ENCODE measurements at places on chromosomes 4 and X. TPM values are rescaled to one million over a fixed set of nuclear protein-coding genes. Genes with fewer than 3 reads are reported as not detected.

DNA sequence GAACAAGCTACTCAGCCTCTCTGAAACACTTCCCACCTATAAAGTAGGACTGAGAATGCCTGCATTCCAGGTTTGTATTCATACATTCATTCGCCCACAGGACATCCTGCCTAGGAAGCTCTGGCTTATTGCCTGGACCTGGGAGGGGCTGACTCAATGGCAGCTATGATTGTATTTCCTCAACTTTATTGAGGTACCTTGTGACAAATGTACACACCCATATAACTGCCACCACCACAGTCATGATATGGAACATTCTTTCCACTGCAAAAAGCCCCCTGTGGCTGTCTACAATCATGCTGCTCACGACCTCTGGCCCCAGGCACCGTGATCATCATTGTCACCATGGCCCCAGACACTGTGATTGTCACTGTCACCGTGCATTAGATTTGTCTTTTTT, 68.3 kb downstream of the ABLIM2 start:
- peak; percentile 76 for DNase-seq

DNA sequence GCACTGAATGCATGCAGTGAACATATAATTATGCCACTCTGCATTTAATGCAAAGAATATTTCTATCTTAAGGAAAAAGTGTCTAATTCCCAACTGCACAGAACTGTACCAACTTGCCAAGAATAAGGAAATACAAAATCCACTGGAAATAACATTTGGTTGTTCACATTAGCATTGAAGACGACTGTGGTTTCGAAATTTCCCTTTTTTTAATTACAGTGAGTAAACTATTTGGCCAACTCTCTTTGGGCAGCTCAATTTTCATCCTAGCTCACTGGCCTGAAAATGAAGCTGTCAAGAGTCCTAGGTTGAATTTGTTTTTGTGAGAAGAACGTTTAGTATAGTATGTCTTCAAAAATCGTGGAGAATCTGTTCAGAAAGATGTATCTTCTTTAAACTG, 81.6 kb upstream of the MID1 start:
- no peak for DNase-seq

DNA sequence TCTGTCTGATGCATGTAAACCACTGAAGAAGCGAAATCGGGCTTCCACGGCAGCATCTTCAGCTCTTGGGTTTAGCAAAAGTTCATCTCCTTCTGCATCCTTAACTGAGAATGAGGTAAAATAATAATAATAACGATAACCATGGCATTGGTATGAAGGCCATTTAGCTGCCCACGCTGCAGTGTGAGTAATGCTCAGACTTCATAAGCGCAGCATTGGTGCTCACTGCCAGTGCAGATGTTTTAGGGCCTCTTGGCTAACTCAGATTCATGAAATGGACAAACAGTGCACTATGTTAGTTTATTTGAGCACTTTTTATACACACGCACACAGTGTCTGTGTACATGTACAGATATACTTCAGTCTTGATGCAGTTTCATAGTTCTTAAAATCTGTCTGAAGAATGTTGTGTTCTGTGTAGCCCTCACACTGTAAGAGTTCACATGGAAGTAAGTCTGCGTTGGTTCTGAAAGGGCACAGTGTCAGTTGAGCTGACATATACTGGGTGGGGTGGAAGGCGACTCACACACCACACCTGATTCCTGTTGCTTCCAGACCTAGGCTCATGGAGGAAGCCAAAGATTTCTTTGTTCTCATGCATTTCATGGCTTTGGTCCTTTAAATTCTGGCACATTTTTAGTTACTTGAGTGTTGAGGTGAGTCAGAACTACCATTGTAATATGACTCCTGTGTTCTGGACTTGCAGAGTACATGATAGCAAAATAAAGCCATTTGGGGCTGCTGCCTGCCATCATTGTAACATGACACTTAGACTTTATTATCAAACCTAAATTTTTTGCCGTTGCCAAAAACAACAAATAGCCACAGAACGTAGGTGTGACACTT, 68.7 kb downstream of the NSD2 start:
- no peak for DNase-seq

DNA sequence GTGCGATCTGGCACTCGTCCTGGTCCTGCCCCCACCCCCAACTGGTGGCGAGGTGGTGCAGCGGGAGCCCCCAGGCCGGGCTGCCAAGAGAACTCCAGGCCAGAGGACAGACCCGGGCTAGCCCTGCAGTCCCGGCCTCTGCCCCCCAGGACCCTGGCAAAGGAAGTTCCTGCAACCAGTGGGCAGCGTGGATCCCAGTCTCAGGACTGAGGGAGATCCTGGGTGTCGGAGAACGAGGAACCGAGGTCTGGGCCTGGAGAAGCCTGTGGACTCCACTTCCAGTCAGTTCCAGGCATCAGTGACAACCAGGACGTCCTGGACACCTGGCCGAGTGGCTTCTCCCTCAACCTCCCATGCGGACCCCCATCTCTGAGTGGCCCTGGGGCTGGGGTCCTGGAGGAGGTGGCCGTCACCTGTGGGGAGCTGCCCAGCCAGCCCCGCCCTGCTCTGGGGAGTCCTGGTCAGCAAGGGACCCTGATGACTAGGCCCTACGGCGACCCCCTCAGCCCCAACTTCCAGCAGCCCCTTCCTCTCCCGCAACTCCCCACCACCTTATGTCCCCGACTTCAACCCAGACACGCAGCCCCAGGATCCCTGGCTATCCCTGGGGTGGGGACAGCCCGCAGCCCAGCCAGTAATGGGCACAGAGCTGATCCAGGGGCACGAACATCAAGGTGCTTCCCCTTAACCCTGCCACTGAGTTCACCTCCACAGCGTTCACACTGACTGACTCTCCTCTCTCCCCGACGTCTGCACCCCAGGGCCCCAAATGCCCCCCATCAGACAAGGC, 53.7 kb upstream of the NKX1-1 start:
- no peak for DNase-seq

DNA sequence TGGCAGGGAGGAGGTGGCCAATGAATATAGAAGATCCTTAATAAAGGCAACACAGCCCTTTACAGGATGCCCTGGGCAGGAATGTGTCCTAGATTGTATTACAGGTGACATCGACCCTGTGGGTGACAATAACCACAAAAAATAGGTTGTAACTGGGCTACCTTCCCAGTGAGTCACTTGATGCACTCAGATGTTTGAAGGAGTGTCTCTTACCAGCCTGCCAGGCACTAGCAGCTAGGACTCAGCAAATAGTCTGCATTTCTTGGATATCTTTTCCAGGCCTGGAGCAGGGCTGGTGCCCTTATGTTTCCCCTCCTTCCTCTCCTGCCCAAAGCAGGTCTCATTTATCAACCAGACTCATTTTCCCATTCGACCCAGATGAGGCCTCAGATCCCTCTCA, 50.9 kb upstream of the TMEM164 start:
- DNase-seq = no peak

DNA sequence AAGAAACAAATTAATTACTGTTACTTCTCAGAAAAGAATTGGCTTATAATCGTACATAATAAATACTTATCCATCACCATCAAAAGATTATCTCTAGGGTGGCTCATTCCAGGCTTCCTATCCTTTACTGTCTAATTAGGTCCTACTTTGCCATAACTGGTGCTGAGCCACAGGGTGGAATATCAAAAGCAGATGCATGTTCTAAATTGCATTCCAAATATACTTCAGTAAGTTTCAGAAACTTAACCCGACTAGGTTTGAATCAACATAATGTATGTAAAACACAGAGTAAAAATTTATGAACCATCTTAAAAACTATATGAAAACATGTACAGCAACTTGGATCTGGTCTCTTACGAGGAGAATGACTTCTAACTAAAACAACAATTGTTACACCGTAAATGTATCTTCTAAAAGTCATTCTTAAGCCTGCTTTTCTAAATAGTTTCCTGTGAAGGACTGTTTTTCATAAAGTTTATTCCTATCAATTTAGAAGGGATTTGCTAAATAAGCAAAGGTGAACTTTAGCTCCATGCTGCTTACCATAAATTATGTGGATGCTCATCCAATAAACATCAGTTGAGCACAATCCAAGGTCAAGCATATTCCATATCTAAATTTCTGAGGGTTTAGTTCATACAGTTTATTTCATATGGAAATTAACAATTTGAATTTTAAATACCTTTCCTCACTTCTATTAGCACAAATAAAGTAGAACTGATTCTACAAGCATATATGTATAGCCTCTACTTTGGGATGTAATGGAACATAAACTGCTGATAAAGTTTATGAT, 13.4 kb downstream of the ZAR1 start:
- DNase-seq = no peak

GRCh38 chrX:40154250-40154852, 56.6 kb upstream of the BCOR start:
- no peak for DNase-seq

GRCh38 chrX:11474576-11474975, 181.4 kb downstream of the AMELX start:
- DNase-seq = no peak

DNA sequence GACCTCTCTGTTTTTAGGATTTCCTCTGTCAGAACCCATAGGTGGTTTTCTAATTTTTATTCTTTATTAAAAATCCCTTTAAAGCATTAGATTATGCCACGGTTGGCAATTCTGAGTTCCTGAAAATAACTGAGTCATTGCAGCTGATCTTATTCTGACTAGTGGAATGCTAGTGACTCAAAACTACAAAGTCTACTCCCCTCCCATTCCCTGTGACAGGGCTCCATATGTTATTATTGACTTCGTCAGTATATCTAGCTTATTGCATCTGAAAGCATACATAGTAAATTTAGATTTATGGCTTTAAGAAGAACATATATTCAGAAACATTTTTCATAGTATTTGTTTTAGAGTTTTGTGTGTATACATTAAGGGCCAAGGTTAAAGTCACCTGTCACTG, 38.5 kb downstream of the HERC3 start:
- no peak for DNase-seq

- no peak for DNase-seq
Observed at GRCh38 chrX:77595848-77596247, 148.7 kb downstream of the FGF16 start.

Gene ARSJ
- total RNA-seq = not detected

Gene ZIC3
- not detected for total RNA-seq

Gene KLHL13
- total RNA-seq = 0.19 TPM

Gene AKAP17A
- total RNA-seq = 62.0 TPM

Measured in activated CD4-positive, alpha-beta T cell treated with anti-CD3 and anti-CD28 coated beads, Interleukin-2, amount 10 ng/mL, durations not matched to agents 24 days and 14 days (primary cell).